Breast epithelium (tissue), 4 donors: ENCODE measurements at places on chromosomes 3 and 15. TPM values are rescaled to one million over a fixed set of nuclear protein-coding genes. Genes with fewer than 3 reads are reported as not detected.
A peak's percentile ranks its signal among the peaks of the same experiment; 100 is the strongest.

The MESP2 gene
- 0.64 TPM for total RNA-seq

DNA sequence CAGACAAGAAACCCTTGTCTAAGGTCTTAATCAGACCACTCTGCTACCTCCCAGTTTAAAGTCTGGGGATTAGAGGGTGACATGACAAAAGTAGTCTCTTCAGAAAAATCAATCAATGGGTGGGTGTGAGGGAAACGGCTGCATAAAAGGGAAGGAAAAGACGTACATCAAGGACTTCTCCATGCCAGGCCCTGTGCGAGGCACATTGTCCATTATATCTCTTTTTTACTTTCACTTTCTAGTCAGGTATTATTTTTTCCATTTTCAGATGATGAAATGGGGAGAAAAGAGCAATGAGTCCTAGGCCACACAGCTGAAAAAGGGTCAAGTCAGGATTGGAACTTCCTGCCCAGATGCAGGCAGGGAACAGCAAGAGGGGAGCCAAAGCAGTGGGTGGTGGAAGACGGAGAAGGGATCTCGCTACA lies 4.6 kb upstream of the CX3CR1 start:
- no peak for DNase-seq
- H3K4me3 ChIP-seq: no peak overlapping the region
- no peak overlapping the region for H3K27ac ChIP-seq
- no peaks in the 10 kb centered on the region for H3K4me1 ChIP-seq
- H3K36me3 ChIP-seq: no peaks in the 10 kb centered on the region

DNA sequence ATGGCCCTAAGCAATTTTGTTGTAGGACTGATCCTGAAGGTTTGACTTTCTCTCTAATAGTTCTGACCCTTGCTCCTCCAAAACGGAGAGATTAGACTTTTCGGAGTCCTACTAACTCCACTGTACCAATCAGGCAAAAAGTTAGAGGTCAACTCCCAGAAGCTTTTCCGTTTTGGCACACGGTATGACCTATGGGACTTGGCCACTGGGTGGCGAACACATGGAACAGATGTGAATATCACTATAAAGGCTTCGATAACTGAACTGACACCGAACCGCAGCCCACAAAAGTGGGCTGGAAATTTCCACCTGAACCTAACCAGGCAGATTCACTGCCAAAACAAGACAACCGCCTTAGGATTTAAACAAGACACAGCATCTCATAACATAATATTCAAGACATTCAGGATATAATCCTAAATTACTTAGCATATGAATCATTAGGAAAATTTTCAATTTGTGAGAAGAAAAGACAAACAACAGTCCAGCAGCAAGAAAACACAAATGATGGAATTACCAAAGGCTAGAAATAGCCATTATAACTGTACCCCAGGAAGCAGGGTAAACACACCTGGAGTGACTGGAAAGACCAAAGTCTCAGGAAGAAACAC lies 12.2 kb upstream of the TM2D3 start:
- H3K27ac ChIP-seq: no peak overlapping the region
- peaks cover 7% of the 10 kb centered on the region for H3K36me3 ChIP-seq
- no peaks in the 10 kb centered on the region for H3K4me1 ChIP-seq
- no peaks in the 10 kb centered on the region for H3K27me3 ChIP-seq
- no peak for DNase-seq

GRCh38 chr15:90114451-90114901 lies 12.2 kb upstream of the IDH2 start:
- no peaks in the 10 kb centered on the region for H3K4me1 ChIP-seq
- no peaks in the 10 kb centered on the region for H3K27me3 ChIP-seq
- no peak for DNase-seq
- no peaks in the 10 kb centered on the region for H3K36me3 ChIP-seq
- no peak overlapping the region for H3K27ac ChIP-seq
- H3K4me3 ChIP-seq: no peak overlapping the region

GRCh38 chr3:11373654-11374053 lies 101.5 kb downstream of the ATG7 start:
- H3K4me1 ChIP-seq: no peaks in the 10 kb centered on the region
- DNase-seq: no peak
- no peak overlapping the region for H3K4me3 ChIP-seq
- H3K27me3 ChIP-seq: no peaks in the 10 kb centered on the region
- H3K27ac ChIP-seq: no peak overlapping the region

The ASB14 gene
- not detected for total RNA-seq

DNA sequence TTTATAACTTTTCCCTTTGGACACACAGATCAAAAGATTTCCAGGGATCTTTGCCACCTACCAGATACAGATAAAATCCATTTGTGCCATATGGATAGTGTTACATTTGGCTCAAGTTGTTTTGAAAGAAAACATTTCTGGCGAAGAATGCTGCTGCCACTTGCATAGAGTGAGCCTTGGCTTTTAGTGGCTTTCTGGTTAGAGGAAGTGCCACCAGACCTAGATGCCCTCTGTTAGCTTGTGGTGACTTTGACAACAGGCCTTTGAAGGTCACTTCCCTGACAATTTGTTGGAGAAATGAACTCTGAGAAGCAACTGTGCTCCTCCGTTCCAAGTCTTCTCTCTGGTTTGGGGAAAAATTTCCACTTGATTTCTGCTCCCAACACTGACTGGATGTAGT lies 158.0 kb downstream of the CHST2 start:
- no peaks in the 10 kb centered on the region for H3K36me3 ChIP-seq
- H3K27me3 ChIP-seq: no peaks in the 10 kb centered on the region
- H3K4me1 ChIP-seq: no peaks in the 10 kb centered on the region
- DNase-seq: no peak
- no peak overlapping the region for H3K4me3 ChIP-seq

DNA sequence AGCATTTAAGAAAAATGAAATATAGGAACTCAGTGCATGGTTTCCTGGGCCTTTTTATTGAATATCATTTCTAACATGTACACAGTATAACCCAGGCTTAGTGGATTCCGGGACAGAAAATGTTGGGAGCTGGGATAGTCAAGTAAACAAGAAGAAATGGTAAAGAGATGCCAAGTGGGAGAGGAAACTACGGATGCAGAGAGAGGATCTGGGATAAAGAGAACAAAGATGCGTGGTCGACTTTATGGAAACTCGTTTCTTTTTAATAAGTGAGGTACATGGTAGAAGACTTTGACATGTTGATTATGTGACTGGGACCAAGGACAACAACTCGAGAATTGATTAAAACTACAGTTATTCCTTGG lies 1.2 kb upstream of the GPR176 start:
- no peaks in the 10 kb centered on the region for H3K36me3 ChIP-seq
- H3K4me1 ChIP-seq: no peaks in the 10 kb centered on the region
- DNase-seq: no peak
- peak overlapping the region; percentile 84 for H3K27ac ChIP-seq
- H3K4me3 ChIP-seq: peak overlapping the region; percentile 78

GRCh38 chr3:49025005-49025792 lies 3.3 kb downstream of the NDUFAF3 start:
- DNase-seq: no peak
- H3K27ac ChIP-seq: no peak overlapping the region
- H3K27me3 ChIP-seq: no peaks in the 10 kb centered on the region
- peaks cover 18% of the 10 kb centered on the region for H3K4me1 ChIP-seq

The GRK7 gene
- total RNA-seq: 0.33 TPM

- no peak overlapping the region for H3K27ac ChIP-seq
- no peaks in the 10 kb centered on the region for H3K36me3 ChIP-seq
- DNase-seq: no peak
- no peak overlapping the region for H3K4me3 ChIP-seq
- H3K27me3 ChIP-seq: no peaks in the 10 kb centered on the region
Observed at GRCh38 chr3:124576565-124577493, 153.4 kb upstream of the UMPS start.

The IQCF5 gene
- total RNA-seq: not detected

- H3K4me1 ChIP-seq: no peaks in the 10 kb centered on the region
- H3K27ac ChIP-seq: no peak overlapping the region
- H3K27me3 ChIP-seq: no peaks in the 10 kb centered on the region
Observed at GRCh38 chr3:87053553-87053952, 62.6 kb upstream of the VGLL3 start.

The ALDH1A3 gene
- 207 TPM for total RNA-seq

The CCR9 gene
- not detected for total RNA-seq

DNA sequence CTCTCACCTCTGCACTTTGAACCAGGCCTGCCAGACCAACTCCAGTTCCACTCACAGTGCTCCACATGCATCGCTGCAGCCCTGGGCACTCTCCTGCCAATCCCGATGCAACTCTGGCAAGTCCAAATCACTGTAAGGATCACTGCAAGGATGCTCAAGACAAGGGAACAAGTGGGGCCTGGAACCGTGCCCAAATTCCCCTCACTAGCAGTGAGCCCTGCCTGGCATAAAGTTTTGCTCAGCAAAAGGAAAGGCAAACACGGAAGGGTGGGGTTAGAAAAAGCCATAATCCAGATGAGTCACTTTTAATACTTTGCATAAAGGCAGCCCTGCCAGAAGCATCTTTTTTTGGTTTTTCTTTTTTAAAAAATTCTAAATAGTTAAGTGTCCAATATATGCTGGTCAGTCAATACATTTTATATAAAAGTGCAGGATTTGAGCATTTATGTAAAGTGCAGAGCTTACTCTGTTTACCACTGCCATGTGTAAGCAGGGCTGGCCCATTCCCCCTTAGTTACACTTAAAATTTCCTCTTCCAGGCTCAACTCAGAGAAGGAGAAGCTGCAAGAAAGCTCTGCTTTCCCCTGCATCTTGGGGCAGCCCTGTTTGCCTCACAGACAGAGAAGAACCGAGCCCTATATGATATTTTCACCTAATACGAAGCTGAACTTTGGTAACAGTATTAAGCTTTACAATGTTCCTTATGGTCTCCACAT lies 102.2 kb downstream of the CD47 start:
- H3K27me3 ChIP-seq: no peaks in the 10 kb centered on the region
- no peak overlapping the region for H3K27ac ChIP-seq
- DNase-seq: no peak

DNA sequence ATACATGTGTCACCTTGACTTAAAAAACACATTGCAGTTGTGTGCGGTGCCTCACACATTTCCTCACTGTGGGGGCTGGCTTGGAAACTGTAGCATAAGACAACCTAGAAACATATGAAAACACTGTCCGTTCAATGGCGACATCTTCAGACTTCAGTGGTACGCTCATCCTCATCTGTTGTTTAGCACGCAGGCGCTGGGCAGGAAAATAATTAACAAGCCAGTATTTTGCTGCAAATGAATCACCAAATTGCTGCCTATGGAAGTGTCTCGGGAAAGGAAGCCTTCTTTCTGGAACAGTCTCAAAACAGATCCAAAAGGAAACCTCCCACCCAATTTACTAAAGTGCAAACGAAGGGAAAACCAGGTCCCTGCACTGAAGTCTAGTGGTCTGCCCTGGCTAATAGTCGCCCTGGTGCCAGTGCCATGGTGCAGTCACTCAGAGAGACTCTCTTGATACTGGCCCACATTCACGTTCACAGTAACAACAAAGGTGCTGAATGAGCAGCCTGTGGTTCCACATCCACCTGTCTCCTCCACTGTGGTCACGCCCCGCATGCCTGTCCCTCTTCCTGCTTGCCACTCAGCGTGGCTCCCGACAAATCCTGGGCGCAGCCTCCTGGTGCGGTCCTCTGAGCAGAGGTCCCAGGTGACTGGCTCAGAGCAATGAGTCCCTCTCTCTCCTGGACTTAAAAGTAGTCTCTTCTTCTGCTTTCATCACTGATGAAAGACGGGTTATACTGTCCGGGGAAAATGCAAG lies 35.6 kb upstream of the MUC13 start:
- no peaks in the 10 kb centered on the region for H3K27me3 ChIP-seq
- no peaks in the 10 kb centered on the region for H3K36me3 ChIP-seq
- no peak overlapping the region for H3K27ac ChIP-seq
- no peaks in the 10 kb centered on the region for H3K4me1 ChIP-seq
- no peak for DNase-seq

The PARP15 gene
- total RNA-seq: 5.6 TPM

- no peaks in the 10 kb centered on the region for H3K27me3 ChIP-seq
- H3K27ac ChIP-seq: no peak overlapping the region
- H3K36me3 ChIP-seq: no peaks in the 10 kb centered on the region
- H3K4me1 ChIP-seq: no peaks in the 10 kb centered on the region
Observed at GRCh38 chr3:157113832-157114505, 46.0 kb downstream of the CCNL1 start.

- H3K4me1 ChIP-seq: no peaks in the 10 kb centered on the region
- no peak overlapping the region for H3K4me3 ChIP-seq
- H3K27me3 ChIP-seq: no peaks in the 10 kb centered on the region
- no peaks in the 10 kb centered on the region for H3K36me3 ChIP-seq
Observed at GRCh38 chr15:36645106-36645505, 65.7 kb downstream of the CDIN1 start.

The THAP10 gene
- 5.1 TPM for total RNA-seq

The CCDC39 gene
- 0.32 TPM for total RNA-seq

DNA sequence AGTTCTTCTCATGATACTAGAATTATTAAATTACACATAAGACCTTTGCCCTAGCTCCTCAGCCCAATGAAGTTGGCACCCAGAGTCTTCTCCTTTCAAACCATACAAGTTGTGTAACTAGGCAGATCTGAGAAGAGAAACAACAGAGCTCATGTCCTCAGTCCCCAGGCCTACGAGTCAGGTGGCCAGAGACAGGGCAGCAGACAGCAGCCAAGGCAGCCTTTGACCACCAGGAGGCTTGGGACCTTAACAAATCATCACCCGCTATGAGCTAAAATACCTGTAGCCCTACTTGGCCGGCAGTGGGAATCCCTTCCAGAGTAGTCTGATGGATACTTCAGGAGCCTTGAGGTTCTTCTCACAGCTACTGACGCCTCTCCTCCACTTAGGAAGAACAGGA lies 18.3 kb downstream of the STIMATE start:
- no peak overlapping the region for H3K27ac ChIP-seq
- H3K4me1 ChIP-seq: no peaks in the 10 kb centered on the region
- H3K4me3 ChIP-seq: no peak overlapping the region
- no peak for DNase-seq

The BRK1 gene
- 119 TPM for total RNA-seq

GRCh38 chr3:52059781-52060180 lies 3.4 kb upstream of the DUSP7 start:
- H3K27me3 ChIP-seq: no peaks in the 10 kb centered on the region
- peaks cover 11% of the 10 kb centered on the region for H3K4me1 ChIP-seq
- no peaks in the 10 kb centered on the region for H3K36me3 ChIP-seq
- peak overlapping the region; percentile 40 for H3K27ac ChIP-seq
- DNase-seq: no peak

The CFAP44 gene
- 6.6 TPM for total RNA-seq

DNA sequence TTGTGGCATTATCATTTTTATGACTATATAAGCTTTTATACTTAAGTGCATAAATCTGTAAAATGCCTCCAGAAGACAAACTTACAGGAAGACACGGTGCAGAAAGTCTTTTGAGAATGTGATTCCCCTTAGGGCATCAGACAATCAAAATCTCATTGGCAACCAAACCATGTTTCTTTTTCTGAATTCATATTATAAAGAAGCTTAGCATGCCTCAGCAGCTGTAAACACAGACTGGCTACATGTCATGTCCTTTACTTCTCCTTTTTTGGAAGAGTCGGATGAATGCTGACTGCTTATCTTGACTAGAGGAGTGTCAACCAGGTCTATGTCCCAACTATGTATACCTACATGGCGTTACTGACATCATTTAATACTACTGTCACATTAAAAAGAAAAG lies 150.1 kb downstream of the PLD1 start:
- no peak overlapping the region for H3K27ac ChIP-seq
- H3K36me3 ChIP-seq: no peaks in the 10 kb centered on the region
- DNase-seq: no peak
- no peak overlapping the region for H3K4me3 ChIP-seq

- H3K4me1 ChIP-seq: no peaks in the 10 kb centered on the region
- no peak overlapping the region for H3K4me3 ChIP-seq
- H3K36me3 ChIP-seq: no peaks in the 10 kb centered on the region
- no peak for DNase-seq
- no peaks in the 10 kb centered on the region for H3K27me3 ChIP-seq
- H3K27ac ChIP-seq: no peak overlapping the region
Observed at GRCh38 chr15:67267951-67268941, 13.7 kb downstream of the IQCH start.
